ENCODE measurements at places on chromosomes 16 and 17.

GRCh38 chr17:6497496-6498221 is 53.4 kb downstream of the PIMREG start:
- DNase-seq = no peak

DNA sequence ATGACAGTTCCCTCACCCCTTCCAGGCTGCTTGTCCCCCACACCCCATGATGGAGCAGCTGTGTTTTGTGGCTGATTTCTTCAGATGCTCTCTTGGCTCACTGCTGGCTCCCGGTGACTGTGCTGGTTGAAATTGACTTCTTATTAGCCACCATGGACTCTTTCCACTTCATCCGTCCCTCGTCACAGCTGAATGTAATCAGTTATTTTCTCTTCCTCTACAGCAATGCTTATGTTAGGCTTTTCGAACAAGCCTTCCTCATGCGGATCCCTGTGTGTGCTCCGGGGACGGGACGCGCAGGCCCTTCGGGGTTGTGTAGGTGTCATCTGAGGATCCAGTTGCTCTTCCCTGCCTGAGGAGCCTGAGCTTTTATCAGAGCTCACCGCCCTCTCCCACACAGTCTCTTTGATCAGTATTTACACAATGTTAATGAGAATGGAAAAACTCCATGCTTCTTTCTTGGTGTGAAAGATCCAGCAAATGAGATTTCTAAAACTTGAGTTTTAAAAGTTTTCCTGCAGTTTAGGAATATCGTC is 87.5 kb downstream of the RPTOR start:
- DNase-seq = peak; percentile 34

GRCh38 chr17:28744972-28745785 is 1.4 kb downstream of the TRAF4 start:
- DNase-seq = peak; percentile 84

GRCh38 chr17:53061446-53061845 is 761.3 kb upstream of the KIF2B start:
- DNase-seq = peak; percentile 13

GRCh38 chr17:32158870-32159585 is 16.7 kb downstream of the RHOT1 start:
- DNase-seq = no peak

- no peak for DNase-seq
These were observed 18.0 kb upstream of the RNF135 start for GRCh38 chr17:30952638-30953393.

DNA sequence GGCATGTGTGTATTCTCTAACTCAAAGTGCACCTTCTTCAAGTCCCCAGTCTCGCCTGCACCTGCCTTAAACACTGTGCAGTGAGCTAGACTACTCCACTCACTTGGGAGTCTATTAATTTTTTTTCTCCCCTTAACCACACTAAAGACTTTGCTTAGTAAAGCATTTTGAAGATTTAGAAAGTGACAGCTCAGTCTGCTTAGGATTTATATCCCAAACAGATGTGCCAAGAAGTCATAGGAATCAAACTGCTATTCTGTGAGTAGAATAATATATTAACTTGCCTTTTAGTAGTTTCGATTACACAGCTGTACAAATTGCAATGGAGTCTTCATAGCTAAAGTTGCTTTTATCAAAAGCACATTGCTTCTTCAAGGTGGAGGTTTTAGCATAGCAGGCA is 47.2 kb upstream of the MED13 start:
- no peak for DNase-seq

GRCh38 chr17:17768424-17769088 is 68.2 kb downstream of the SREBF1 start:
- DNase-seq = no peak

- DNase-seq = no peak
These were observed 16.4 kb upstream of the MARCHF10 start for GRCh38 chr17:62824290-62825131.

DNA sequence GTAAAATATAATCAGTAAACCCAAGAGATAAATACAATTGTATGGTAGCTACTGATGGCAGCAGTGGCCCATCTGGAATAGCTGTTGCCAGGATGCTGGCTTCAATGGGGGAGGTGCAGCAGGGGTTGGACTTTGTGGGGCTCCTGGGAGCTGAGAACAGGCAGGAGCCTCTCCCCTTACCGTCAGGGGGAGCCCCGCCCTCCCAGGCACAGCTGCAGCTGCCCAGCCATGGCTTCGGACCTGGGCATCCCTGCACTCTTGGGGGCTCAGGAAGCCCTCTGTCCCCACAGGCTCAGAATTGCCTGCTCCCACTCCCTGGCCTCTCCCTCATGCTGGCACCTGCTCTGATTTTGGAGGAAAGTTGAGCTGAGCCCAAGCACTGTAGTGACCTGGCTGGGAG is 741.1 kb downstream of the CDH11 start:
- DNase-seq = no peak

GRCh38 chr17:82434216-82434565 is 15.8 kb upstream of the OGFOD3 start:
- DNase-seq = no peak

DNA sequence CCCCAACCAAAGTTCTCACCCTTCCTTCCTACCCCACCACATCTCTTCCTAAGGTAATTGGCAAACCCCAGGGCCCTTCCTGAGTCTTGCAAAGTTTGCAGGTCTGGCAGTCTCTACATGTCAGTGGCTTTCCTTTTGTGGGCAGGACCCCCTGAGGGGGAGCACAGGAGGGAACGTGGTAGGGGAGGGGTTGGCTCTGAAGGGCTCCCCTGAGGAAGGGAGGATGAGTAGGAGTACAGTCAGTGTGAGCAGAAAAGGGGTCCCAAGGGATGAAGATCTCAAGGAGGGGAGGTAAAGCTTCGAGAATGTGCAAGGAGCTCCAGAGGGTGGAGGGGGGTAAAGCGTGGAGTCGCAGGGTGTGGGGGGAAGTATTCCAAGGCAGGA is 206.9 kb downstream of the RAB11FIP4 start:
- no peak for DNase-seq

GRCh38 chr17:57603546-57603945 is 141.6 kb downstream of the CCDC182 start:
- no peak for DNase-seq

DNA sequence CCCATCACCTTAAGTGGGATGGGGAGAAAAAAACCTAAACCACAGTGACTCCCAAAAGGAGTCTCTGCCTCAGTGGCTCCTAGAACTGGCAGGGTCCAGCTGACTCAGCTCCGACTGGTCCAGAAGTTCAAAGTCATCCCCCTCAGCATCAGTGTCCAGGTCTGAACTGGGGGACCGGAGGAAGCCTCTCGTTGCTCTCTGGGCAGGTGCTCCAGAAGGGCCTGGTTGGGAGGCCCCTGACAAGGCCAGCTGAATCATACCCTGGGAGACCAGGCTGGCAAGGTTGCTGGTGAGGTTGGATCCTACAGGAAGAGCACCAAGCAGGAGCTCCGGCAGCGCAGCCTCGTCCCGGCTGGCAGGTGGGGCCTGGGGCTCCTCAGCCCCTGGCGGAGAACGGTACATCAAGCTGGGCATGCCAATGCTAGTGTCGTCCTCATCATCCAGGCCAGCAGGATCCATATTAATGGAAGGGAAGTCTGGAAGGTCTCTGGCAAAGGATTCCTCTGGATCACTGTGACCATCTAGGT is 4.3 kb upstream of the PSMC3IP start:
- no peak for DNase-seq

GRCh38 chr17:29085223-29085622 is 42.3 kb downstream of the PIPOX start:
- DNase-seq = no peak

DNA sequence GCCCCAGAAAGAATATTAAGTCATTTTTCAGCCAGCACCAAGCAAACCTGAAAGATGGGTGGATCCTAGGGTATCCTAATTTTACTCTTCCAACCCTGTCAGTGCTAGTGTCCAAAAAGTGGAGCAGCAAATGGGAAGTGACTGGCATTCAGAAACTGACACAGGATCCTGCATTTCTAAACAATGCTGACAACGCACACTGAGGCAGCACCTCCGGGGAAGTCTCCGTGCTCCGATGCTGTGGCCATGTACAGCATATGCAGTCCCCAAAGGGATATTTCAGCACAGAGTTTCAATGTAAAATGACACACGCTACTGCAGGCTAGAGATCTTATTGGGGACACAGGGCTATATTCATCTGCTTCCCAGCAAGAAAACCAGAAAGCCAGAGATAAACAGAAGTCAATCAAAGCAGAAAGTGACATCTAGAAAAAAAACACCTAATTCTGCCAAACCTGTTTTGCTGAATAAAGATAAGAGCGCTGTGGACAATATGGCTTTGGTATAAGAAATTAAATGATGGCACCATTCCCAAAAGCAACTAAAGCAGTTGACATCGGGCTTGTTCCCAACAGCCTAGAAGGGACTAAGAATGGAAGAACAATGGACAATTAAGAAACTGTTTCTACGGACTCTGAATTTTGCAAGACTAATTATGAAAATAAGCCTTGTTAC is 17.3 kb downstream of the XYLT1 start:
- DNase-seq = no peak

GRCh38 chr17:19986941-19987861 is 9.6 kb upstream of the AKAP10 start:
- DNase-seq = no peak

DNA sequence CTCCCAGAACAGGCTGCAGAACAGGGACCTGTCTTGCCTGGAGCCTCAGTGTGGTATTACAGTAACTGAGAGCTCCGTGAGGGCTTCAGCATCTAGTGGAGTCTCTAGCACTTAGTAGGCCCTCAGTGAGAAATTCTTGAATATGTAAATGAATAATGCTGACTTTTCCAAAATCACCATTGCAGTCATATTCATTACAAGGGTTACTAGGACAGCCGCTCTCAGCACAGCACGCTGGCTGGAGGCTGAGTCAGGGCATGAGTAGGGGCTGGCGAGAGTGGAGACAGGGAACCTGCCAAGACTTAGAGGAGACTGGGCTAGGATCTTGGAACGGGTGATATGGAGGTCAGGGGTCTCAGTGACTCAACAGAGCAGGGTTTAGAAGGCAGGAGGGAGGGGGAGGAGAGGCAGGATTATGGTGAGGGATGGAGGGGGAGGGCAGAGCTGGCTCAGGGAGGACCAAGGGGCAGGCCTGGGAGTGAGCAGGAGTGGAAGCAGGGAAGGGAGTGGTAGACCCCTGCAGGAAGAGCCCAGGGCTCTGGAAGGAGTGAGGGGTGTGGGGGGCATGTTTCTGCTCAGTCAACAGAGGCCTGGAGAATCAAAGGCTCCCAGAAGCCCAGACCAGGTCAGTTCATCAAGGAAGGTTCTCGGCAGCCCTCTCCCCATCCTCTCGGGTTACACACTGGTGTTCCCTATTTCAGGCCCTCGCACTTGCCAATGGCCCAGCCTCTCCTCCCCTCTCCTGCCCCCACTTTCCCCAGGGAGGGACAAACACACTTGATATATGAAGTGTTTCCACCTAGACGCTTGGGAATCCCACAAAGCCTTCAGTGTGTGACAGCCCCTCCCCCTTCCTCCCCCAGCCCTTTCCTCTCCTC is 42.3 kb downstream of the FZD2 start:
- DNase-seq = peak; percentile 79

- DNase-seq = peak; percentile 92
These were observed 134.2 kb downstream of the USP22 start for GRCh38 chr17:20908313-20909267.

GRCh38 chr17:12730421-12730820 is 58.9 kb upstream of the ARHGAP44 start:
- DNase-seq = no peak

DNA sequence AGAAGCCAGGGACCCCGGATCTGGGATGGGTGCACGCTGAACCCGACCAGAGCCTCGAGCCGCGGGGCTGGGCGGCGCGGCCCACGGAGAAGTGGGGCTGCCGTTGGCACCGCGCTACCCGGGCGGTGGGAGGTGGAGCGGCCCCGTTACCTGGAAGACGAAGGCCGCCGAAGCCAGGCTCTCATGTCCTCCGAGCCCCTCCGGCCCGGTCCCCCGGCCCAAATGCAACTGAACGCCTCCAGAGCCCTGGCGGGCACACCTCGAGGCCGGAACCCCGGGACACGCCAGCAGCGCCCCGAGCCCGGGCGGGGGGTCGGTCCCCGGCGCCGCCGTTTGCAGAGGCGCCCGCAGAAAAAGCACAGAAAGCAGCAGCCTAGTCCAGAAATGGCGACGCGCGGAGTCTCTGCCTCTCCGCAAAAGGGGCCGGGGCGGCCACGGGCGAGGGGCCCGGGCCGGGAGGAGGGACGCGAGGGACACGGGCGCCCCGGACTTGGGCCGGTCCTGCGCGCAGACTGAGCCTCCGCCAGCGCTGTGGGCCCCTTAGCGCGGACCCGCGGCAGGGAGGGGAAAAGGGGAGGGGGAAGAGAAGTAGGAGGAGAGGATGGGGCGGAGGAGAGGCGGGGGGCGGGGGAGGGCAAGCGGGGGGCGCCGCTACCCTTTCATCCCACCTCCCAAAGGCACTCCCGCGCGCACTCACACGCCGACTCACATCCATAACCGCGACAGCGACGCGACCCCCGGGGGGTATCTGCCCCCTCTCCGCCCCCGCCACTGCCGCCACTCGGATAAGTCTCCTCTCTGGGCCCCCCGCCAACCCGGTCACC is 1.4 kb downstream of the AXIN2 start:
- peak; percentile 91 for DNase-seq

GRCh38 chr16:80063031-80063712 is 462.6 kb upstream of the MAF start:
- DNase-seq = no peak

GRCh38 chr16:78195797-78196196 is 96.3 kb downstream of the WWOX start:
- DNase-seq = no peak

GRCh38 chr16:58299757-58300349 is 5.0 kb upstream of the PRSS54 start:
- no peak for DNase-seq

- no peak for DNase-seq
These were observed 1.7 kb downstream of the VTN start for GRCh38 chr17:28368306-28368831.

- no peak for DNase-seq
These were observed 22.7 kb downstream of the RPH3AL start for GRCh38 chr17:329784-330420.

GRCh38 chr16:31260136-31260931 is 559 bp downstream of the ITGAM start:
- DNase-seq = no peak

- no peak for DNase-seq
These were observed 117.2 kb downstream of the PRKCB start for GRCh38 chr16:23952971-23953300.

- DNase-seq = no peak
These were observed 410.0 kb downstream of the MAF start for GRCh38 chr16:79190542-79190941.

GRCh38 chr17:79388556-79389295 is 222.1 kb downstream of the RBFOX3 start:
- peak; percentile 36 for DNase-seq

DNA sequence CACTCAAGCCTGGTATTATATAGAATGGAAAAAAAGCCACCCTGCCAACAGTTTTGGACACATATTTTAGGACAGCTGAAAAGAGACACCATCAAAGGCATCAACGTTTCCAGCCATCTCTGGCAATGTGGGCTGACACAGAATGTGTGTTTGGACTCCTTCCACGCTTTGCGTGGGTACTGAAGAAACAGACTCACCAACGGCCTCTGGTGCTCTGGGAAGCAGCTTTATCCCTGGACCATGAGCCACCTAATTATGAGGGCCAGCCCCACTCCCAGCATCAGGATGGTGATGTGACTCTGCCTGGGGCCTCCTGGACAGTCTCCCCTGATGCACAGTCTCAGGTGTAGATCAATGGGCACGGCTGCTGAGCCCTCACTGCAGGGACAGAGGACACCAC is 27.9 kb downstream of the CCDC57 start:
- no peak for DNase-seq
